ENCODE measurements at places on chromosomes 7 and 10. TPM values are rescaled to one million over a fixed set of nuclear protein-coding genes. Genes with fewer than 3 reads are reported as not detected.

GRCh38 chr7:33981226-33981625, 75.9 kb downstream of the BMPER start:
- no peak for DNase-seq

The ZNF425 gene
- polyA plus RNA-seq = 6.5 TPM

- no peak for DNase-seq
These were observed 453.8 kb upstream of the ANKRD30A start for GRCh38 chr10:36671607-36672006.

DNA sequence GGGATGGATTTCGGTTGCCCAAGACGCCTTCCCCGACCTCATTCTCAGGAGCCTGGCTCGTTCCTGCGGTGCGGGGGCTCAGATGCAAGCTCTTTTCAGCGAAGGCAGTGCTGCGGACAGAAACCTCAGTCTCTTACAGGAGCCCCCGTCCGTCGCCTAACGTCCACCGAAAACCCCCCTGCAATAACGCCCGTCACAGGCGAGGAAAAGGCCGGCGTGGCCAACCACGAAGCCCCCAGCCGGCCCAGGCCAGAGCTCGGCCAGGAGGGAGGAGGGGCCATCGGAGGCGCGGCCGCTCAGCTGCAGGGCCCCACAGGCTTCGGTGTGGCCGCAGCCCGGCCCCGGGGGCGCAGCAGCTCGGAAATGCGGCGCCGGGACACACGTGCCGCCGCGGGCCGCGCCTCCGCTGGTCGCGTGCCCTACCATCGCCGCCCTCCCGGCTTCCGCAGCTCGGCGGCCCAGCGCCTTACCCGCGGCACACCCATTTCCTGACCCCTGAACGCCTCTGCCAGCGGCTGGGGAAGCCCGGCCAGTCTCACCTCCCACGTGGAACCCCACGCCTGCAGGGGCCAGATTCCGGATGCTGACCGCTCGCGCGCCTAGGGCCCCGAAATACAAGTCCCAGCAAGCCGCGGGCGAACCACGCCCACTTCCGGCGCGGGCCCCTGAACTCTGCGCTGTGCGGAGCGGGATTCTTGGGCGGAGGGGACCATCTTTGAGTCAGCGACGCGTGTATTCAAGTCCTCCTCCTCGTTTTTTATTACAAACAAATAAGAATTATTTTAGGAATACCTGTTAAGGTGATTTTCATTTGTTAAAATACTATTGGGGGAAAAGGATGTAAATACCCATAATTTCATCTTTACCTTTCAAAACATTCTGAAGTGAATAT, at the start of gene ZNF239:
ZNF239 (minus strand) TSS at position 616 of the 892 bp plus-strand sequence. CDS start 16,537 bp downstream, outside the sequence.
- no peak for DNase-seq

The KCNIP2 gene
- polyA plus RNA-seq = 4.2 TPM

- no peak for DNase-seq
These were observed 79.5 kb downstream of the PARP12 start for GRCh38 chr7:139982927-139983920.

The GIGYF1 gene
- 66.0 TPM for polyA plus RNA-seq

The PHYHIPL gene
- polyA plus RNA-seq = 16.4 TPM

DNA sequence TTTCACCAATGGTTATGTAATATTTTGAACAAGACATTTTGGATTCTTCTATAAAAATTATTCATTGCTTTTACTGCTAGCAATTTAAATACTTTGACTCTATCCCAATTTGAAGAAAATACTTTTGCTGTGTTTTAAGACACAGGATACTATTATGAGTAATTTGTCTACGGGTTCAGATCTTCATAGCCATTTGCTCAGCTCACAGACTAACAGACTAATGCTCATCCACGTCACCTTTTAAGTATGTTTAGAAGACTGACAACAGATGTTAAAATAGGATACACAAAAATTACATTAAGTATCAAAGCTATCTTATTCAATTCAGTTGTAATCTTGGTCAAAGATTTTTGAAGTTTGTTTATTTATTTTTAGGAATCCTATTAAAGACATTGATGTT, 251.3 kb upstream of the CHRM2 start:
- no peak for DNase-seq

DNA sequence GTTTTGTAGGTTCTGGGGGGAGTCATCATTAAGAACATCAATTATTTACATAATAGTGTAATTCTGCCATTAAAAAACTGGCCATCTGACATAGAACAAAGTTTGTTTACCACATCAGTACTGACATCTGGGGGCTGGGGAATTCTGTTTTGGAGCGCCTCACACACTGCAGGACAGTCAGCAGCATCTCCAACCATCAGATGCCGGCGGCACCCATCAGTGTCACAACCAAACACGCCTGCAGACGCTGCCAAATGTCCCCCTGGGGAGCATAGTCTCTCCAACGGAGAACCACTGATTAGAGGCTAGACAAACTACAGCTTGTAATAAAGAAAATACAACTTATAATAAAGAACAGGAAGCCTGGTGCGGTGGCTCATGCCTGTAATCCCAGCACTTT, 26.0 kb downstream of the GNA12 start:
- DNase-seq = no peak

GRCh38 chr10:89556600-89556999, 21.2 kb upstream of the SLC16A12 start:
- DNase-seq = no peak

GRCh38 chr10:133475425-133475734, 21.6 kb downstream of the SCART1 start:
- no peak for DNase-seq

The OGDHL gene
- 37.2 TPM for polyA plus RNA-seq

DNA sequence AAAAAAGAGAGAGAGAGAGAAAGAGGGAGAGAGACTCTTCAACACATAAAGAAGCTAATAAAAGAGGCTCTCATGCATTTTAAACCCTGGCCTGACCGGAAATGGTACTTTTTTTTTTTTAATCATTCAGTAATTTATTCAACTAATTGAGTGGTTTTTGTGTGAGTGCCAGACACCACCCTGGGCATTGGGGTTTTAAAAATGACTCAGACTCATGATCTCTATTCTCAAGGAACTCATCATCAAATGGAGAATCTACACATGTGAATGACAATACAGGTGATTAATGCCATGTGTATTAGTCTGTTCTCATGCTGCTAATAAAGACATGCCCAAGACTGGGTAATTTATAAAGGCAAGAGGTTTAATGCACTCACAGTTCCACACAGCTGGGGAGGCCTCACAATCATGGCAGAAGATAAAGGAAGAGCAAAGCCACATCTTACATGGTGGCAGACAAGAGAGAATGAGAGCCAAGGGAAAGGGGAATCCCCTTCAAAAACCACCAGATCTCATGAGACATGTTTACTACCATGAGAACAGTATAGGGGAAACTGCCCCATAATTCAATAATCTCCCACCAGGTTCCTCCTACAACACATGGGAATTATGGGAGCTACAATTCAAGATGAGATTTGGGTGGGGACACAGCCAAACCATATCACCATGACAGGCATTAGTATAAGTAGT, 158.5 kb upstream of the AUTS2 start:
- DNase-seq = no peak

GRCh38 chr10:129784891-129785290, 179.2 kb downstream of the EBF3 start:
- DNase-seq = no peak

DNA sequence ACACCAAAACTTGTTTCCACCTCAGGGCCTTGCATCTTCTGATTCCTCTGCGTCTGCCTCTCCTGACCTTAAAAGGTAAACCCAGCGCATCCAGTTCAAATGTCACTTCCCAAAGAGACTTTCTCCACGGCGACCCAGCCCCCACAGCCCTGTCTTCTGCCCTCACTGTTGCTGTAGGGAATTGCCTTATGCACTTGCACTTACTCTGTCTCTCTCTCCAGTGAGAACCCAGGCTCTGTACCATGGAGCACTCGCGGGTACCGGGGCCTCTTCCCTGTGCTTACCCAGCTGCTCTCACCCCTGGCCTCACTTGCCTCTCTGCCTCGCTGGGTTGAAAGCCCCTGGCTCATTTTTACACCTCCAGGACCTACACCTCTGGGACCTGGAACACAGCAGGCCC, 48.4 kb downstream of the AOC1 start:
- DNase-seq = no peak

- DNase-seq = no peak
These were observed 14.4 kb upstream of the WASL start for GRCh38 chr7:123763191-123763661.

DNA sequence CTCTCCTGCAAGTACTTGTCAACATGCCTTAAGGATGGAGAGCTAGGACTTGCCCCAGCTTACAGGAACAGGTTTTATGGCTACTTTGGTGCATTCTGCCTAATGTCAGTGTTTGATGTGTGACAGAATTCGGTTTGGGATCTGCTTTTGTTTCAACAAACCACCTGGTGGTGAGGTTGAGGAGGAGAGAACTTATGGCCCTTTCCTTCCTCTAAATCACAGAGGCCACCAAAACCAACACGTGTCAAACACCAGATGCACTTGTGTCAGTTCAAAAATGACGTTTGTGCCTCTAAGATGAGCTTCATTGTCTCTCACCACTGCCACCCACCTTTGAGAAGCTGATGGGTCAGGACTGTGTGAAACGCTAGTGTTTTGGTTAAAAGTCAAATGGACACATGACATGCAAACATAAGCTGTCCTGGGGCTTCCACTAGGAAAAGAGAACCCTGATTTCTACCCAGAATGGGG, 83.9 kb downstream of the OSBPL3 start:
- DNase-seq = no peak

- DNase-seq = no peak
These were observed 272.7 kb downstream of the GFRA1 start for GRCh38 chr10:116000151-116000842.

The WIPF3 gene
- polyA plus RNA-seq = 5.4 TPM

GRCh38 chr7:124106575-124106974, 73.7 kb upstream of the TMEM229A start:
- no peak for DNase-seq

The SEC31B gene
- 16.7 TPM for polyA plus RNA-seq

- DNase-seq = no peak
These were observed 40.6 kb downstream of the OSBPL3 start for GRCh38 chr7:24939416-24939815.

DNA sequence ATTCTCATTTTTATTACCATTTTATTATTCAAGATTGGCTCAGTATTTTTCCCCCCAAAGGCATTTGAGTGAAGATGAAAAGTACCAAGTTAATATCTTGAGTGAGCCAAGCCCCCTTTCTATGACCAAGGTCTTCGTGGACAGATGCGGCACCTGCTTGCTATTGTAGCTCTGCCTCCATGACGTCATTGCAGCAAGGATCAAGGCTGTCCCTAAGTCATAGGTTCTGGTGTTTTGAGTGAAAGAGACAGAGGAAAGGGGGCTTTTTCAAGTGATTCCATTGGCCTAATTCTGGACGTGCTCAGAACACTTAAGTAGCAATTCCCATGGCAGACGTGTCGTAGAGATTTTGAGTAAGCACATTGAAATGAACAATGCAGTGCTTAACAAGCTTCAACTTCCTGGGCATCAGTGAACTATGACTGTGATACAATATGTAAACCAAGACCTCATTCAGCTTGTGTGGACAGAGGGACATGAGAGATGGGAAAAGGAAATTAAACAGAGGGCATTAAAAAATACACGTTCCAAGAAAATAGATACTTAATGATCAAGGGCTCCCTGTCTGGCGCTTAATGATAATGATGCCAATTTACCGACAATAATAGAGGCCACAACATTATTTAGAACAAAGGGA, 248.7 kb upstream of the NPVF start:
- DNase-seq = no peak

DNA sequence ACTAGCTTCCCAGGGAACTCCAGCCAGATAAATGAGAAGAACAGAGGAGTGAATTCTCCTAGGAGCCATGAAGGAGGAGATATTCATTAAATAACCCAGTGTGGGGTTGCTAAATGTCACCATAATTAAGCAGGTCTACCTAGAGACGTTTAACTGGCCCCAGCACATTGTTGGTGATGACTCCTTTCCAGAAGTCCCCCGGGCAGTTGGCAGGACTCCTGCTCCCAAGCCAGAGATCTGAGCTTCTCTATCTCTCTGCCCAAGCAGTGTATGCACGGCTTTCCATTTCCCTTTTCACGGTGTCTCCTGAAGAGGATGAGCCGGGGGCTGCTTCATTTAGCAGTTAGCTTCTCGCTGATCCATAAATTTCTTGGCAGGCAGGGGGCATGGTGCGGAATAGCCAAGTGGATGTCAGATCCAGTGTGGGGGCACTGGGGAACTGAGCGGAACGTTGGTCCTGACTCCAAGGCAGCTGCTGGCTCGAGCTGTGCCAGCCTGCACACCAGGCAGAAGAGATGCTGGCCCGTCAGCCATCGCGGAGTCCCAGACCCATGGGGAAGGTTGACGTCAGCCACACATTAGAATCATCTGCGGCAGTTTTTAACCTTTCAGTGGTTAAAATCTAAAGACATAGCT, 142.0 kb upstream of the NPY start:
- no peak for DNase-seq

The PRSS37 gene
- polyA plus RNA-seq = 0.30 TPM

DNA sequence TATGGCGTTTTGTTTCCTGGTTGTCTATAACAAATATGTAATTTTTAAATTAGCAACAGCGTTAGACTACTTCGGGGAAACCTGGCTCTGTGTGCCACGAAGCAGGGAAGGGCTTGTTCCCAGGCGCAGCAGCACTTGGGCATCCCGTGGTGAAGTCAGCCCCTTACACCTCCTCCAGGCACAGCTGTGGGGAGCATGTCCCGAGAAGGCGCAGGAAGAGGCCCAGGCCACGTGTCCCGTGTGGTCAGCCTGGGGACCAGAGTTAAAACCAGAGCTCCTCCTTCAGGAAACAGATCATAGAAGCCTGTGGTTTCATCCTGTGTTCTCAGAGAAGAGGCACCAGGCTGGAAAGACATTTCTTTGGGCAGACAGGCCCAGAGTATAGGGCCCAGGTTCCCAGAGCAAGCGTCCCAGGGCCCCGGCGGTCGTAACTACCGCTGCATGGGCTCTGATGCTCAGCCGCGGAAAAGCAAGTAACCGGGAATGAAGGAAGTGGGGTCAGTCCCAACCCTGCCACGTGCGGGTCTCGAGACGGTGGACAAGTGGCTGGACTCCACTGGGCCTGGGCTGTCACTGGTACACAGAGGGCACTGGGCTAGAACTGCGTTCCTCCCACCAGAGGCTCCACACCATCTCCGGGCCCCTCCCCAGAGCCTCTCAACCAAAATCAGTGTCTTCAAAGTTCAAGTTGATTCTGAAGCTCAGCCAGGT, 7.1 kb downstream of the NUDT1 start:
- no peak for DNase-seq

Measured in renal cortex interstitium (tissue), 15 donors.